Suppressor macrophage (primary cell): ENCODE measurements at places on chromosomes 11 and 22.

DNA sequence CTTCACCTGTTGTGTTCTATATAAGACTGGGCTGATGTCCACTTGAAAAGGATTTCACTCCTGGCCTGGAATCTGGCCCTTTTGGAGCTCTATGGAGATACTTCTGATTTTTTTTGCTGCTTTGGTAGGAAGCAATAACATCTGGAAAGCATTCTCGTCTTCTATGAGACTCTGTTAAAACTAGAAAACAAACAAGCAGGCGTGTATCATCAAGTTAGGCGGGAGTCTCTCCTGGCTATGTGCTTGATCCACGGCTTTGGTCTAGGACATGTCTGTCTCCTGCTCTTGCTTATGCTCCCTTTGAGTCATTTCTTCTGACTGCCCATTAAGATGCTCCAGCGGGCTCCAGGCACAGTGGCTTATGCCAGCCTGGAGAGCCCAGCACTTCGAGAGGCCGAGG lies 121.4 kb upstream of the TTC12 start:
- no peak for DNase-seq

- no peak for DNase-seq
Measured at GRCh38 chr11:73126804-73127480, 15.2 kb downstream of the FCHSD2 start.

DNA sequence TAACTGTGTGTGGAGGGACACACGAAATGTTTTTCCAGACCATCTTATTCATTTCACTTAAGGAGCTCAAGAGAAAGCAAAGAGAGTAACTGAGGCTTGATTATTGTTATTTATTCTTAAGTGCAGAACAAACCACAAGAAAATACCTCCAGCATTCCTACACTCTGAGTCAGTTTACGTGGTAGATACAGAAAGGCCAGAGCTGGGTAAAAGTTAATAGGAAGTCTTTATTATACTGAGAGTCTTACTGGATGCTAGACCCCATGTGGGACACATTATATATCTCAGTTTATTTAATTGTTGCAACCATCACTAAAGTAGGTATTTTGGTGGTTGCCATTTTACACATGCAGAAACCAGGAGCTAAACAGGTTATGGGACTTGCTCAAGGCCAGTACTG lies 261.4 kb upstream of the POU2AF2 start:
- DNase-seq, result no peak

- DNase-seq, result no peak
Measured at GRCh38 chr11:34537636-34538035, 24.0 kb upstream of the ELF5 start.

GRCh38 chr11:44445500-44446365 lies 119.7 kb upstream of the CD82 start:
- DNase-seq, result no peak

DNA sequence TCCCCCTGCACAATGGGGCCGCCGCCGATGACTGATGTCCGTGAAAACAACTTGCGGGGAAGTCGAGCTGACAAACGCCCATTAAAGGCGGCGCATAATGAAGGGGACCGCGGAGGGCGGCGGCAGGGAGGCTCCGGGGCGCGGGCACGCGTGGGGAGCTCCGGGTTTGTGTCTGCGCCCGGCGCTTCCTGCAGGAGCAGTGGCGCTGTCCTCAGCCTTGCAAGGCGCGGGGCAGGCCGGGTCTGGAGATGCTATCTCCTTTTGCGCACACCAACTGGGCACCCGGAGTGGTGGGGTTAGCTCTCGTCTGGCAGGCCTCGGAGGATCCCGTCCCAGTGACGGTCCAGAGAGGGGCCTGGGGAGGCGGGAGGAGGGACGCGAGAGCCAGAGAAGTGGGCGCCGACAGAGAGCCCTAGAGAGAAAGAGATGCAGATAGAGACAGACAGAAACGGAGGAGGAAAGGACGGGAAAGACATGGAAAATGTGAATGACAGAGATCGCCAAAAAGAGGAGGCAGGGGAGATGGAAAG lies 390 bp upstream of the FGF3 start:
- DNase-seq, result no peak
